GM12865 (cell line): ENCODE measurements at places on chromosomes 13 and 19.

DNA sequence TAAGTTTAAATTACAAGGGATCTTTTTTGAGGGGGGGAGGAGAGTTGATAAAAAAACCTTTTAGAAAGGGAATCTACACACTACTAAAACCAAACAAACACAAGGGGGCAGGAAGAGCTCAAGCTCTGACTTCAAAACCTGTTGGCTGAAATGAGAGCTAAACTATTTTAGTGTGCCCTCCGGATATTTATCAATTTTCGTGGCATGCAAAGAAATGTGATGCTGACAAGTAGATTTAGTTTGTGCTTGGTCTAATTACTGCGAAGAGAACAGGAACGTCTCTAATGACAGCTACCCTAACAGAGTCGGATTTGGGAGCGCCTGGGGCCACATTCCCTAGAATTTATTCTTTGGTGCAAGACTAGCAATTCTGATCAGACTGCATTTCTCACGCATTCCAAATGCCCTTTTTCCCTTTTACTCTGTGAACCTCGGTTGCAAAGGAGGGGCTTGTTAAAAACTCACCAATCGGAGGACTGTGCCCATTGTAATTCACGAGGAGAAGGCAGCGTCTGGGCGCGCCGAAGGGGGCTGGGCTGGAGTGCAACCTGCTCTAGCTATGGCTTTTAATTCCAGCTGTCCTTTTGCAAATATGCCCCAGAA is 802 bp upstream of the FREM2 start:
- peak; percentile 15 for DNase-seq

- no peak for DNase-seq
Observed at GRCh38 chr13:73168226-73168952, 109.6 kb downstream of the KLF5 start.

DNA sequence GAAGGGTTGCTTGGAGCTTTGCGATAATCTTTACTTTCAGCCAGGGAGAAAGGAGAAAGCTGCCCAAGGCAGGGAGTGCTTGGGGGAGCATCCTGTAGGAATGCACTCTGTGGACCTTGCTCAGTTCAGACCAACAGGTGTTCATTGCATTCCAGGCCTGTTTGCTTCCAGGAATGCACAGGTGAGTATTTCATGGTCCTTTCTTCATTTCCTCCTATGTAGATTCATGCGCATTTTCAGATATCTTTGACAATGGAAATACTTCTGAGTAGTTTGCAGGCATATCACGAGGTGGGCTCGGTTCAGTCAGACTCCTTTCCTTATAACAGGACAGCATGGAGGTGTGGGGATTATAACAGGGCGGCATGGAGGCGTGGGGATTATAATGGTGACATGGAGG is 254.8 kb downstream of the FGF9 start:
- DNase-seq, result no peak

DNA sequence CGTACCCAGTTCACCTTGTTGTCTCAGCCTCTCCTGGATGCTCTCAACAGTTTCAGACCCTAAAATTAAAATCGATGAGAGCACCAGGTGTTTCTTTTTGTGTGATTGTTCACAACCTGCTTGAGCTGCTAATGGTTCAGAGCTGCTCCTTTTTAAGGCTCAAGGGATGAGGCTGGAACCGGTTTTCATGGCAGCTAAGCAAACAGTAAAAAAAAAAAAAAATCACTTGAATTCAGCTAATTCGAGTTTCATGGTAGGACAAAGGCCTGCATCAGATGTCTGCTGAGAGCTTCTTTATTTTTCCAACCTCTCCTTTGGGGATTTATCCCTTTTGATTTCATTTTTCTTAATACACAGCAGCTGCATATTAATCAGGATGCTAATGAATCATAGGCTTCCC is 6.5 kb downstream of the SYCE2 start:
- DNase-seq, result no peak

- DNase-seq, result no peak
Observed at GRCh38 chr19:11106477-11106876, 17.2 kb downstream of the LDLR start.

- peak; percentile 57 for DNase-seq
Observed at GRCh38 chr13:111201304-111201940, 86.3 kb downstream of the ARHGEF7 start.

- no peak for DNase-seq
Observed at GRCh38 chr19:55503157-55503501, 14.9 kb downstream of the SSC5D start.

DNA sequence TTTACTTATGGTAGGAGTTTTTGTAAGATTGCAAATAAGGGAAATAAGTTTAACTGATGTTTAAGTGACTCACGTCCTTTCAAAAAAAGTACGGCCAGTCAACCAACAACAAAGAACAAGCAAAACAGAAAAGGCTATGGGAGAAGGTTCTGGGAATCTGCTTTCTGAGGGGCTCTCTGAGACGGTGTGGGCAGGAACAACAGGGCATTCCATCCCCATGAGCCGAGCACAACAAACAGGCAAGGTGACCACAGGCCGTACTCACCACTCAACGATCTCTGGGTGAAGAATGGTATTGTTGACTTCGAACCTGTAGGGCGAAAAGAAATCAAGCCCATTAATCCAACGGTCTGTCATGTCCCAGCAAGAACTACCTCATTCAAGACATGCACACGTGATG is 43.8 kb downstream of the PEPD start:
- no peak for DNase-seq

- DNase-seq, result no peak
Observed at GRCh38 chr13:78595495-78596398, 7.6 kb downstream of the POU4F1 start.

GRCh38 chr19:47001584-47001983 is 18.1 kb upstream of the NPAS1 start:
- DNase-seq, result no peak

DNA sequence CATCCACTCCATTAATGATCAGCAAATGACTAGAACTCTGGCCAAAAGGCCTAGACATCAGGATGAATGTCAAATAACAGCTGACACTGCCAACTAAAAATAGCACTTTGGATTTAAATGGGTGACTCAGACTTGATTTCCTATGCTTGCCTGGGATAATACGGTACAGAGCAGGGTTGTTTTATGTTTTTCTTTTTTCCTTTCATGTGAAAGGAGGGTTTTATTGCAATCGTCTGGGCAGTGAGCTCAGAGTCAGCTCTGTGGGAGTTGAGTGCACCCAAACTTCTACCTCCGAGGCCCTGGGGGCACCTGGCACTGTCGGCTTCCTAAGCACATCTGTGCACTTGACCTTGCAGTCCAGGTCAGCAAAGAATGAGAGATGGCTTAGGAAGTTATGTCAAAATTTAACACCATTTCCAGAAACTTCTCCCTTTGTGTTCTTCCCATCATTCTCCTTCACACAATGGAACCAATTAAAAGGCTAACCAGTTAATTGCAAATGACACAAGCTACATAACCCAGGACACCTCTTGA is 134.1 kb downstream of the LACC1 start:
- no peak for DNase-seq

DNA sequence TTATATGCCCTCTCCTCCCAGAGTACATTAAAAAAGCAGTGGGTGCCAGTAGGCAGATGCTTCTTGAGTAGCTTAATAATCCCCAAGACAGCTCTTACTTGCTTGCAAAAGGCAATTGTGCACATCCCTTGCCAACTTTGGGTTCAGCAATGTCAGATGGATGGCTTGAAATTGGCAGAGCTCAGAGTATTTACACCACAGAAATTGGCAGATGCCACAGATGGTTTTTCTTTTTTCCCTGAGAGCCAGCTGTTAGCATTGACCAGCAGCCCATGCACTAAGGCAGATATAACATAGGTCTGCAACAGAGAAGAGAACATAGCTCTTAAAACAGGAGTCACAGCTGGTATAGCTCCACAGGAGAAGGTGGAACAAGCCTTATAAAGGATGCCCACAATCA is 18.4 kb upstream of the RNASEH2B start:
- no peak for DNase-seq

DNA sequence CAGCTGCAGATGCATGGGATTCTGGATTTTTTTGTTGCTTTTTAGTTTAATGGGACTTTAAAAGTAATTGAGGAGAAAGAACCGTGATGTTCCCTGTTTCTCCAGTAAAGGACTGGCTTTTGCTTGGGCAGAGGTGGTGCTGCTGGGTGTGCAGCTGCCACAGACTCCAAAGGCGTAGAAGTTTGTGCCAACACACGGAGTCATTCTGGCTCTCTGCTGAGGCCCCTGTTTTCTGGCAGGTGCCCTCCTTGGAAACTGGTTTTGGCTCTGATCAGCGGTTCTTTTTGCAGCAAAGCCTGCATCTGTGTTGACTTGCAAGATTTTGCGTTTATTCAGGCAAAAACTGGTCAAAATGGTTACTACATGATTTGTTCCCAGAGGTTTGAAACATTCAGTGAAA is 16.0 kb upstream of the QTRT1 start:
- no peak for DNase-seq

GRCh38 chr19:33329736-33330135 is 27.4 kb upstream of the CEBPA start:
- DNase-seq, result no peak

DNA sequence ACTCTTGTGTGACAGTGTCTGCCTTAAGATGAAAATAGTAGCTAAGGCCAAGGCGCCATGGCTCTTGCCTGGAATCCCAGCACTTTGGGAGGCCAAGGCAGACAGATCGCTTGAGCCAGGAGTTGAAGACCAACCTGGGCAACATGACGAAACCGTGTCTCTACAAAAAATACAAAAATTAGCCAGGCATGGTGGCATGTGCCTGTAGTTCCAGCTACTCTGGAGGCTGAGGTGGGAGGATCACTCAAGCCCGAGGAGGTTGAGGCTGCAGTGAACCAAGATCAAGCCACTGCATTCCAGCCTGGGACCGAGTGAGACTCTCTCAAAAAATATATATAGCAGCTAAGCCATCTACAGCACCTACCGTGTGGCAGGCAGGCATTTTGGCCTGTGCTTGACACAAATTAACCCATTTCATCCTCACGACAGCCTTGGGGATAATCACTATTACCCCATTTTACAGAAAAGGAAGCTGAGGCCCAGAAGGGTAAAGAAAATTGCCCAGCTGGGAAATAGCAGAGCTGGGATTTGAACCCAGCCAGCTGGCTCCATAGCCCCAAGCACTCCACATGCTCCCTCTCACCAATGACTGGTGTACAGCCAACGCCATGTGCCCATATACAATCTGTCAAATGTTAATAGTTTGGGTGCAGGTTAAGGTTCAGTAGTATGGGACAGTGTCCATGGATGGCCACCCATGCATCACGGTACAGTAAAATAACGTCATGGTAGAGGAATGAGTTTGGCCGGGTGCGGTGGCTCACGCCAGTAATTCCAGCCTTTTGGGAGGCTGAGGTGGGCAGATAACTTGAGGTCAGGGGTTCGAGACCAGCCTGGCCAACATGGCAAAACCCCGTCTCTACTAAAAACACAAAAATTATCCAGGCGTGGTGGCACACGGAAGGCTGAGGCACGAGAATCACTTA is 3.1 kb downstream of the SLC1A5 start:
- peak; percentile 52 for DNase-seq

DNA sequence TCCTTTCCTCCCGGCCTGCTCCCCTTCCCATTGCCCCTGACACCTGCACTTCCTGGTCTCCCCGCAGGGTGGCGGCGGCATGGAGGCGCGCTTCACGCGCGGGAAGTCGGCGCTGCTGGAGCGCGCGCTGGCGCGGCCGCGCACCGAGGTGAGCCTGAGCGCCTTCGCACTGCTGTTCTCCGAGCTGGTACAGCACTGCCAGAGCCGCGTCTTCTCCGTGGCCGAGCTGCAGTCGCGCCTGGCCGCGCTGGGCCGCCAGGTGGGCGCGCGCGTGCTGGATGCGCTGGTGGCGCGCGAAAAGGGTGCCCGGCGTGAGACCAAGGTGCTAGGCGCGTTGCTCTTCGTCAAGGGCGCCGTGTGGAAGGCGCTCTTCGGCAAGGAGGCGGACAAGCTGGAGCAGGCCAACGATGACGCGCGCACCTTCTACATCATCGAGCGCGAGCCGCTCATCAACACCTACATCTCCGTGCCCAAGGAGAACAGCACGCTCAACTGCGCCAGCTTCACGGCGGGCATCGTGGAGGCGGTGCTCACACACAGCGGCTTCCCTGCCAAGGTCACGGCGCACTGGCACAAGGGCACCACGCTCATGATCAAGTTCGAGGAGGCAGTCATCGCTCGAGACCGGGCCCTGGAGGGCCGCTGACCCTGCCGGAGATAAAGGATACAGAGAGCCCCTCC is 1.7 kb downstream of the TRAPPC5 start:
- no peak for DNase-seq
